Right lobe of liver (tissue), 6 donors: ENCODE measurements at places on chromosomes 11 and 22. TPM values are rescaled to one million over a fixed set of nuclear protein-coding genes. Genes with fewer than 3 reads are reported as not detected.

The MYBPC3 gene
- total RNA-seq: not detected

The INPP5J gene
- 0.13 TPM for total RNA-seq

The GRK2 gene
- total RNA-seq: 25.2 TPM

The FGF3 gene
- not detected for total RNA-seq

The MMP10 gene
- total RNA-seq: not detected

DNA sequence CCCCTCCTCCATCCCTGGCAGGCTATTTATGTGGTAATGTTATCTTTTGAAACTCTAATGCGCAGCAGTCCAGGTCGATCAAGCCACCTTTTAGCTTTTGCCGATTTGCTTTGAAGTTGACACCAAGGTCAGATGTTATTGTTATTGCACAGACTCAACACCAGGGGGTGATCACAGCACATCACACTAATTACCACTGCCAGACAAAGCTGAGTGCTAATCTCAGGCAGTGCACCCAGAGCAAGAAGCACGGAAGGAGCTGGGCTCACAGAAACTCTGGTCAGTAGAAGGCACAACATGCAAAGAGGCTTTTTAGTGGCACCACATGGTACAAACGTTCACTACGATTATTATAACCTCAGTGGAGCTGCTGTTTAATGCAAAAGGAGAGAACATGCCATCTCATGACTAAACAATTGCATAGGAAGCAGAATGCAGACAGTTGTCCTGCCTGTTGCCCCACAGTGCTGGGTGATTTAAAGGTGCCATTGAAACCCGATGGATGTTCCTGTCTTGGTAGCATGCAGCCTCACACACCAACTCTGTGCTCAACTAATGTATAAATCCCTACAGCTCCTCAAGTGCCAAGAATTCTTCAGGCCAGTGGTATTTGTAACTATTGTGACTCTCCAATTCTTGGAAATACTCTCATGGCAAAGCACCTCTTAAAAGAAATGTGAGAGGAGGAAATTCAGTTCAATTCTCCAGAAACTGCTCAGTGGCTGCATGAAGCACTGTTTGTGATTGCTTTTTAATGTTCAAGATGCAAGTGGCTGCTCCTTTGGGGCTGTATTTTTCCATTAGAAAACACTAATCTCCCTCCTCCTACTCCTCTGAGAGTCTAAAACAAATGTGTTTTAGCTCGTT is 353.9 kb upstream of the DDI1 start:
- peak; percentile 26 for DNase-seq

DNA sequence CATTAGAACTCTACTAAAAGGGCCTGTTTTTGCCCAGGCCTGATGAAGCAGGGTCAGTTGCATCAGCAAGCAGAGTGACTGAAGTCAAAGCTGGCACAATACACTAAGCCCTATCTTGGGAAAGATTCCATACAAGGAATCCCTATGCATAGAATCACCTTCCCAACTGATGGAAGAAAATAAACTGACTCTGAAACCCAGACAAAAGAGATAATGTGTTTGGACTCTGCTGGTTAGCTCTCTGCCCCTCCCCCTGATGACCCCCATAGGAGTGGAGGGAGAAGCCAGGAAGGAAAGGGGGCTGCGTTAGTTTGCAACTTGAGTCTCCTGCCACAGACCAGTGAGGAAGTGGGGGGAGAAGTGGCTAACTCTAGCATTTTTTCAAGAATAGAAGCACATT is 32.9 kb downstream of the GALNT18 start:
- no peak for DNase-seq

- DNase-seq: no peak
Measured at GRCh38 chr11:65090628-65091027, 5.4 kb upstream of the VPS51 start.

GRCh38 chr11:45930951-45931570 is 8.6 kb downstream of the LARGE2 start:
- no peak for DNase-seq

DNA sequence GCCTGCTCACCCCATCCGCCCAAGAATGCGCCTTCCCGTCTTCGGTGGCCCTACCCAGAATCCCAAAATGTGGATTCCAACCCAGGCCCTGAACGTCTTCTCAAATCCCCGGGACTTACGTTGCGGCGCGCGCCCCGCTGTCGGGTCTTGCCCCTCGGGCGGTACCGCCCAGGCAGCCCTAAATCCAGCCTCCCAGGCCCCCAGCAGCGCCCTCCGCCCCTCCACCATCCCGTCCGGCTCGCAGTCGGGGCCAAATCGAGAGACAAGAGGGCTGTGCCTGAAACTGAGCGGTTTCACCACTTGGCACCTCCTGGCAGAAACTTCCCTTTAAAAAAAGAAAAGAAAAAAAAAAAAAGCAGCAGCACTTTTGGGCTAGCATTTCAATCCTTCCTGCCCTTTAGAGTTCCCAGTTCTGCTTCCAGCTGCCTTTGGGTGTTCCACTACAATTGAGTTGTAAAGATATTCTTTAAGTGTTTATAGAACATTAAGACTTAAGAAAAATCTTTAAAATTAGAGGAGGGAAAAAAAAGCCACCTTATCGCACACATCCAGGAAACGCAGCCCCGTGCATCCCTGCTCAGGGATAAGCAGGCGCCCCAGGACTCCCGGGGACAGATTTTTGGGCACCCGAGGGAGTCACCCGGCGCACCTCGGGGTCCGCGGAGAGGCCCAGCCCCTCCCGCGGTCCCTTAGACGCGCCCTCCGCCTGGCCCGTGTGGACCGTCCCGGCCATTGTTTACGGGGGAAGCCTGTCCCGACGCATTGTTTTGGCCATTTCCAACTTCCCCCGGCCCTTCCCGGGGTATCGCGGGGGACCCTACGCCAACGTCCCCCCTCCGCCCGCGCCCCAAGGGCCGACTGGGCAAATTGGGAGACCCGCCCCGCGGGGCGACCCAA is 57.6 kb downstream of the KCNJ4 start:
- peak; percentile 49 for DNase-seq

GRCh38 chr11:122306831-122307391 is 190.9 kb upstream of the BLID start:
- no peak for DNase-seq

DNA sequence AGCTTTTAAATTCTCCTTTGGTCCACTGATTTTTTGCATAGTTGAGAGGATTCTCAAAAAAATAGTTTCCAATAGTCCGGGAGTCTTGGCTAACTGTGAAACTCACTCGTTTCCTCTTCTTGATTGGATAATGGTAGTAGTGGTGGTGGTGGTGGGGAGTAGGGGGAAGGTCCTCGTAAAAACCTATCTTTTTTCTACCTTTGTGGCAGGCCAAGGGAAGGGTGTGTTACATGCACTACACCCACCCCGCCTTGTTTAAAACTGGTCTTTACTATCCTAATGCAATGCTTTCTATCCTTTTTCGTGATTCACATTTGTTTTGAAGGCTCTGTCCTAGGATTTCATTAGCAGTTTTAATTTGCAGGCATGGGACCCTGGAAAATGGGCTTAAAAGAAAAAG is 4.8 kb downstream of the TEAD1 start:
- DNase-seq: no peak

DNA sequence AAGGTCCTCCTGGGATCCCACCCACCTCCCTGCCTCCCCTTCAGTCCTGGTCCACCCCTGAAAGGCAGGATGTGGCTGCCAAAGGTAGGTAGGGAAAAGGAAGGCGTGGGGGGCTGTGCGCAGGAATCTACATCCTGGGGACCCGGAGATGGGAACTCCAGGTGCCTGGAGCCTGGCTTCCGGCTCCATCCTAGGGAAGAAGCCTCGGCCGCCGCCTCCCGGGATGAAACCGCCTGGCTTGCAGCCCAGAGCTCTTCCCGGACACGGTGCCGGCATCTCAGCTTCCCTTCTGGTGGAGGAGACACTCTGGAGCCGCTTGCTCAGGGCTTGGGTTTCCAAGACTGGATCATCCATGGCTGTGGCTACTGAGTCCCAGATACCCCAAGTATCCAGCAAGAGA is 33.3 kb upstream of the PDGFB start:
- no peak for DNase-seq

GRCh38 chr22:33811208-33811607 is 109.1 kb downstream of the LARGE1 start:
- DNase-seq: no peak

GRCh38 chr11:108697872-108698473 is 33.1 kb downstream of the DDX10 start:
- DNase-seq: peak; percentile 44

- DNase-seq: no peak
Measured at GRCh38 chr11:111737444-111738210, 28.6 kb downstream of the PPP2R1B start.

- no peak for DNase-seq
Measured at GRCh38 chr11:58525037-58525614, 17.2 kb upstream of the OR5B21 start.

- peak; percentile 78 for DNase-seq
Measured at GRCh38 chr11:94787801-94788200, 19.6 kb downstream of the AMOTL1 start.

GRCh38 chr11:59394186-59394585 is 32.0 kb downstream of the OR5A2 start:
- DNase-seq: no peak
